ENCODE measurements at places on chromosomes 3 and 15.
A peak's percentile ranks its signal among the peaks of the same experiment; 100 is the strongest.

- DNase-seq = no peak
Observed at GRCh38 chr3:16999161-16999560, 114.4 kb downstream of the PLCL2 start.

- peak; percentile 85 for DNase-seq
Observed at GRCh38 chr15:100918034-100918689, 995 bp upstream of the LRRK1 start.

GRCh38 chr3:172617013-172617706, 93.7 kb downstream of the NCEH1 start:
- no peak for DNase-seq

DNA sequence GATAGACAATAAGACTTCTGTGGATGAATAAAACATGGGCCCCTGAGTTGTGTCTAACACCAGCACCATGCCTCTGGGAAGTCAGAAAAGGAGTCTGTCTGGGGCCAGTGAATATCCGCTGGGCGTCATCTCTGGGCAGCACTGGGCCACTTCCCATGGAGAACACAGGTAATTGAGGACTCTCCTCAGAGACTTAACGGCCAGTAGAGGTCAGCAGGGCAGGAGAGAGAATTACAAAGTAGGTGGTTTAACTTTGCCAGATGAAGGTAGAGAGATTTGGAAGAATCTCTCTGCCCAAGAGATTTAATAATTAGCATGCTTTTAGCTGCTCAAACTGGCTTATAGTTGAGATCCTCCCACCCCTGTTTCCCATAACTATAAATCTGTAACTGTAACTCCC, 65.7 kb downstream of the OCA2 start:
- no peak for DNase-seq

DNA sequence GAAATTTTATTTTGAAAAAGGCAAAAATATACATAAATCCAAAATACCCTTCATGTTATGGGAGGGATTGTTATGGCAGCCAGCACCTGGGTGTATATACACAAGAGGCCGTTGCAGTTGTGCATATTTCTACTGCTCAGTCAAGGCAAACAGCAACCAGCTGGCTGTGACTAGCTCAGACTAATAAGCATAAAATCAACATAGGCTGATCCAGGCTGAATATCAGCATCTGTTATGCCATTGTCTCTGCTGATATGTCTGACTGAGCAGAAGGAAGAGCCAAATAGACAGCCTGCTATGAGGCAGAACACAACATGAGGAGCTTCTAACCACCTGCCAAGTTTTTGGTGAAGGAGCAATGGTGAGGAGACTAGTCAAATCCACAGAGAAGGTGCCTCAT, 457.5 kb upstream of the ALCAM start:
- peak; percentile 84 for DNase-seq

GRCh38 chr15:64029110-64029509, 17.2 kb downstream of the DAPK2 start:
- no peak for DNase-seq

DNA sequence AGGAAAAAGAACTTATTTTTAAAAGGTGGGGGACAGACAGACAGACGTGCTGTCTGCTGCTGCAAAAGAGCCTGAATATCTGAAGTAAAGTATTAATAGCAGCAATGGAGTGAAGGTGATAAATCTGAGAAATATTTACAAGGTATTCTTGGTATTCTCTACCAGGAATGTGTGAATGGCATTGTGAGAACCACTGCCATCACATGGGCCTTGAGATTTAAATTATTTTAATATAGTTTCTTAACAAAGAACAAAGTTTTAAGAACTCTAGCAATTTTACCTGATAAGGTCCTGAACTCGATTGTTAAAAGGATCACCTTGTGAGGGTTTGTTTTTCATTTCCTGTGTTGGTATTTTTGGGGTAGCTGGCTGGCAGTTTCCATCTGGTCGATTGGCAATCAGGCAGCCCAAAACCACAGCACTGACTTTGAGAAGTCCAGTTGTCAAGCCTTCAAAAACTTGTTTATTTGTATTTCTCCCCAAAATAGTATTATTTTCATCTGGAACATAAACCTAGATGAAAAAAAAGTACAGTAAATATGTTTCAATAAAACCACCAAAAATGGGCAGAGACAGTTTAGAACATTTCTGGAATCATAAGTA, 97.3 kb downstream of the ISL2 start:
- DNase-seq = no peak

- DNase-seq = peak; percentile 23
Observed at GRCh38 chr3:156606729-156607128, 51.8 kb upstream of the SSR3 start.

DNA sequence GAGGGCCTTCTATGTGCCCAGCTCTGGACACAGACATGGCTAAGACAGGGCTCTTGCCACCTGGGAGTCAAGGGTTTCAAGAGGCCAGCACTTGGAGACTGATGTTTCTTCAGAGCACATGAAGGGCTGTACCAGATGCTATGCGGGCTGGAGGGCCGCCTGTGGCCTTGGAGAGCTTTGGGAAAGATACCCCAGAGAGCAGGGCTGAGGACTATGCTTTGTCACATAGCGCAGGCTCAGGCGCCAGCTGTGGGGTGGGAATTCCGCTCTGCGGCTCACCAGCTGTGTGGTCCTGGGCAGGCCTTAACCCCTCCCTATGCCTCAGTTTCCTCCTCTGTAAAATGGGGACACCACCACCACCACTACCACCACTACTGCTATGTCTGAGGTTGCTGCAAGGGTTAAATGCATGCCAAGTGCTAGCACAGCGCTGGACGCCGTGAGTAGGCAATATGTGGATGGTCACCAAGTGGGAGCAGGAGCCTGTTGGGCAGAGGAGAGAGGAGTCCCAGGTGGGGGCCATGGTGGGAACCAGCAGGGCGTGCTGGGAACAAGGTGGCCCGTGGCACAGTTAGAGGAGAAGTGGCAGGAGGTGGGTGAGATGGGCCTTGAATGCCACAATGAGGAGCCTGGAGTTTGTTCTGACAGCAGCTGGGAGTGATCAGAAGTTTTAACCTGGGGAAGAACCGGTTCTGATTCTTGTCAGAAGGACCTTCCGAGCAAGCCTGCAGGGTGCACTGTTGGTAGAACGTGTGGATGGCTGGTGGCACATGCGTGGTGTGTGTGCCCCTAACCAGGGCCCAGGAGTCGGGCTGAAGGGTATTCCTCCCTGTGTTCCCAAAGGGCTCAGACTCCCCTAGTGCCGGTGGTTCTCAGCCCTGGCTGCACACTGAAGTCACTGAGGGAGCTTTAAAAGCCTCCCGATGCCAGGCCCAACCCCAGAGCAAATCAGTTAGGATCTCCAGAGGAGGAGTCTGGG, 41.7 kb downstream of the FEM1B start:
- DNase-seq = no peak

GRCh38 chr3:15477951-15478639, 43.4 kb downstream of the COLQ start:
- DNase-seq = peak; percentile 28

GRCh38 chr3:62376906-62377877, 3.8 kb upstream of the FEZF2 start:
- no peak for DNase-seq

DNA sequence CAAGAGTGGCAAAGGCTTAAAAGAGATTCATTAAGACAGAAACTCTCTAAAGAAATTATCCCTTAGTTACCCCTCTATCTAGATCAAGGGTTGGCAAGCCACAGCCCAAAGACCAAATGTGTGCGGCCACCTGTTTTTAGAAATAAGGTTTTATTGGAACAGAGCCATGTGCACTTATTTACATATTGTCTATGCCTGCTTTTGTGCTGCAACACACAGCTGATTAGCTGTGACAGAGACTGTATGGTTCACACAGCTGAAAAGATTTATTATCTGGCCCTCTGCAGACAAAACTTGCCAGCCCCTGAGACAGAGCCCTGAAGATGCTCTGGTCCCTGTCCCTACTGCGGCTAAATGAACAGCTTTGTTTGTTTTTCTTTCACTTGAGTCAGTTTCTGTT, 88.1 kb downstream of the ADAMTS9 start:
- peak; percentile 43 for DNase-seq

GRCh38 chr3:16496408-16497222, 16.9 kb downstream of the RFTN1 start:
- DNase-seq = no peak

DNA sequence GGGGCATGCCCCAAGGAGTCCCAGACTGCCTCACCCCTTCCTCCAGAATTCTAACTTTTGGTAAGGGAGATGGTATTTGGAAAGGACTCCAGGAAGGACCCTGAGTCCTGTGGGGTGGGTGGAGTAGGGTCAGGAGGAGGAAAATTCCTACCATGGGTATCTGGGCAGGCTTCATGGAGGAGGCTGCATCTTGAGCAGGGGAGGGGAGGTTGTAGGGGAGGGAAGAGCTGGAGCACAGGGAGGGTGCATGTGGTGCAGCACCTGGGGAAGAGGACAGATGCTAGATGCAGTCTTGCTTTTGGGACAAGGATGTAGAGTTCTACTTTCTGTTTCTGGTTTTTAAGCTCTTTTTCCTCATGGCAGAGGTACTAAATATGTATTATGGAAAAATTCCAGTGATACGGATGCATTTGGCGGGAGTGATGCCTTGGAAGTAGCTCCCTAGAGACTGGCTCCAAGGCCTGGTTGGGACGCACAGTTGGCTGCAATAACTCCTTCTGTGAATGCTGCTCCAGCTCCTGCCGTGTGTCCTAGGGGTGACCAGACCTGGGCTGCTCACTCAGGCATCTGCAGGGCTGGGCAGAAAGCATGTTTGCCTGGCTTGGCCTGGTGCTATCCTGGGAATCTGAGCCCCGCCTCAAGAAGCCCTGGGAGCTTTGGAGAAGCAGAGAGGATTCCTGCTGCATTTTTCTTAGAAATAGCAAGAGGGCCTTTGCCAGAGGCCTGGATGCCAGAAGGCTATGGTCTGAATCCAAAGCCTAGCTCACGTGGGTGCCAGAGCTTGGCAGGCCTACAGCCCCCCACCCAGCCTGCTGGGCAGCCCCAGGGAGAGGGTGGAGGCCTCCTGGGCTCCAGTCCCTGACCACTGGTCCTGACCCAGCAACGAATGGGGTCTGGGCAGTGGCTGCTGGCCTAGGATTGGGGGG, 10.1 kb downstream of the SEMA3F start:
- DNase-seq = peak; percentile 86

DNA sequence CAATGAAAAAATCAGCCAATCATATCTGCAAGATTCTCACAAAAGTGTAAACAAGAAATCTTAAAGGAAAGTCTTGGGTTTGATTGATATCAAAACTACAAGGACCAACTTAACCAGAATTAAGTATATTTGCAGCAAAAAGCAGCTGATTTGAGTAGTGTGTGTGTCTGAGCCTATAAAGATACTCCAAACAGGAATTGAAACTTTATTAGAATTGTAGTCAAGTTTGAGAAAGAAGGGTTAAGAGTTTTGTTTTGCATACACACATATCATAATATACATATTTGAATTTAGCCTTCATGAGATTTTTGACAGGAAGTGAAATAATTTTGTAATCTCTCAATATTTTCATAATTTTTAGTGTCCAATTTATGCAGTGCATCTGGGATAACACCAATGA, 300.1 kb downstream of the NAALADL2 start:
- no peak for DNase-seq

DNA sequence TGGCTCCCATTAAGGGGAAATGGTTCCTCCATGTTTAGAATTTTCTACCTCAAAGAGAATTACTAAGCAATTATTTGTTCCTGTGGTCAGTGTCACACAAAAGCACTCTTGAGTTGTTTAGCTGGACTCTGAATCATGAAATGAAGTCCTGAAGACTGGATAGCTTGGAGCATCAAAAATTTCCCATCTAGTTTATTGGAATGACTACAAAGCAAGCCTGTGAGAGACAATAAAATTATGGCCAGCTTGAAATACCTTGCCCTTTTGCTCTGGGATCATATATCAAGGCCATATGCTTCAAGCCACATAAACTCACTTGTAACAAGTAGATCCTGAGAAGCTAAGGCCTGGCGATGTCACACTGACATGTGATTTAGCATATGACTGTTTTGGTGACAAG, 292.3 kb downstream of the TIGIT start:
- DNase-seq = no peak

GRCh38 chr3:105767776-105768175, 101.0 kb downstream of the CBLB start:
- no peak for DNase-seq

GRCh38 chr3:165464736-165465135, 268.6 kb upstream of the SLITRK3 start:
- DNase-seq = peak; percentile 71

All from muscle of leg (tissue), 16 donors.